ENCODE measurements at places on chromosomes 6 and 20.

GRCh38 chr20:57234556-57235251 lies 31.7 kb downstream of the BMP7 start:
- no peaks in the 10 kb centered on the region for H3K36me3 ChIP-seq
- DNase-seq: no peak
- H3K27me3 ChIP-seq: peaks cover 27% of the 10 kb centered on the region
- H3K27ac ChIP-seq: no peak overlapping the region

GRCh38 chr20:32160341-32160740 lies 47.2 kb downstream of the PLAGL2 start:
- H3K4me3 ChIP-seq: no peak overlapping the region
- H3K36me3 ChIP-seq: peaks cover 83% of the 10 kb centered on the region
- no peak overlapping the region for H3K27ac ChIP-seq
- no peak for DNase-seq
- no peaks in the 10 kb centered on the region for H3K4me1 ChIP-seq

- no peak overlapping the region for H3K27ac ChIP-seq
- no peak for DNase-seq
- H3K4me1 ChIP-seq: no peaks in the 10 kb centered on the region
- H3K36me3 ChIP-seq: no peaks in the 10 kb centered on the region
Observed at GRCh38 chr6:140663772-140664171, 1289.3 kb upstream of the CITED2 start.

GRCh38 chr20:1324598-1325172 lies 4.3 kb downstream of the SDCBP2 start:
- peak overlapping the region; percentile 78 for H3K4me3 ChIP-seq
- peaks cover 17% of the 10 kb centered on the region for H3K36me3 ChIP-seq
- peak overlapping the region; percentile 97 for H3K27ac ChIP-seq
- H3K4me1 ChIP-seq: peaks cover 41% of the 10 kb centered on the region

DNA sequence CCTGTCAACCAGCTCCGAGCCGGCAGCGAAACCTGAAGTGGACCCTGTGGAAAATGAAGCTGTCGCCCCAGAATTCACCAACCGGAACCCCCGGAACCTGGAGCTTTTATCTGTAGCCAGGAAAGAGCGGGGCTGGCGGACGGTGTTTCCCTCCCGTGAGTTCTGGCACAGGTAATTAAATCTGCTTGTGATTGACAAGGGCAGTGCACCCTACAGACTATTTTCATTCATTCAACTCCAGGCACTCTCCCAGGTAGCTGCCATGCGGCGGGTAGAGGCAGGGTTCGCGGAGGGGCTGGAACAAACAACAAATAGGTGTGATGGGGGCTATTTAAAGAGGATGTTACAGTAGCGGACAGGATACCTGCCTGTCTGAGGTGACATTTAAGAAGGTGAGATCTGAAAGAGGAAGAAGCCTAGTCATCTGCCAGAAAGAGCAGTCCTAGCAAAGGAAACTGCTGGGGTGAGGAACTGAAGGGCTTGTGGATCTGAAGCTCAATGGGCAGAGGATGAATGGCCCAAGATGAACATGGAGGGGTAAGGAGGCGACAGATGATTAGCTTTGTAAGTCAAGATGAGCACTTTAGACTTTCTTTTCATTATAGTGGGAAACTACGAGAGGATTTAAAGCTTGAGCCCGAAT lies 810 bp downstream of the MRPL18 start:
- H3K27ac ChIP-seq: peak overlapping the region; percentile 88
- H3K36me3 ChIP-seq: peaks cover 80% of the 10 kb centered on the region
- no peak for DNase-seq
- peaks cover 52% of the 10 kb centered on the region for H3K4me1 ChIP-seq
- H3K4me3 ChIP-seq: peak overlapping the region; percentile 94

DNA sequence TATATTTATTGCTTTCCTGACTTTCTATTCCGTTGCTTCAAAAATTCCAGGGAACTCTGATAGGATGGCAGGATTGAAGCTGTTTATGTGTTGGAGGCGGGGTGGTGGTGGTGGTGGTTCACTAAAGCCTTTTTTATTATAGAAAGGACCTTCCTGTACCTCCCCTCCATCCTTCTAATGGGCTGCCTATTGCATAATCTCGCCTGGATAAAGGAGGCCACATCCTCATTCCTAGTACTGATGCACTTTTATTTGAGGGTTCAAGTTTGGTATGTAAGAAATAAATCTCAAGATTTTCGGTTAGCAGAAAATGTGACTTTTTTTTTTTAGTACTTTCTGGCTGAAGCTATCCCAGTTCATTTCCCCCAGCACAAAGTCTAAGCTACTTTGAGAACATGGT lies 18.7 kb upstream of the CTAGE9 start:
- H3K27me3 ChIP-seq: peaks cover 4% of the 10 kb centered on the region
- no peak overlapping the region for H3K4me3 ChIP-seq
- no peaks in the 10 kb centered on the region for H3K36me3 ChIP-seq
- H3K27ac ChIP-seq: no peak overlapping the region
- H3K4me1 ChIP-seq: no peaks in the 10 kb centered on the region

Data from DND-41 (cell line).